ENCODE measurements at places on chromosomes 7 and 10.

DNA sequence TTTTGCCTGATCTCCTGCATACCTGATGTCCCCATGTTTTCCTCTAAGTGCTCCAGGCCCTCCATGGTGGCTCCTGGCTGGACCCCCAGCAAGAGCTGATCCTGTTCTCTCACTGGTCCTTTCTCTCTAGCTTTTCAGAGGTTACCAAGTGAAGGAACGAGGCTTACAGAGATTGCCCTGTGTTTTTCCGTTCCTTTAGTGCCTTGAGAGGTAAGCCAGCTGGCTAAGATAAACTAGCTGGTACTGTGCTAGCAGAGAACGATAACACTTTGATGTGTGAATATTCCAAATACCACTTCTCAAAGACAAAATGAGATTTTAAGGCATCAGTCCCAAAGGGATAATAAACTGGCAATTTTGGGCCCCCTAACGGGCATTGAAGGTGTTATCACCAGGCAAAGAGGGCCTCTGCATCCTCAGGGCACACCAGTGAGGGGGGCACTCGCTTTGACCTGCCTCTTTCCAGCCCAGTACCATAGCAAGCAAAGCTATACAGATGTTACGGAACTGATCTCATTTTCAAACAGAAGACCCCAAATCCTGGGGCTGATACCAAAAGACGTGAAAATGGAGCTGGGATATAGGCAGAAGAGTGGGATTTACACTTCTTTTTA, 8.4 kb upstream of the CCNY start:
- DNase-seq = no peak

GRCh38 chr10:101562231-101562630, 25.8 kb downstream of the POLL start:
- DNase-seq = no peak

DNA sequence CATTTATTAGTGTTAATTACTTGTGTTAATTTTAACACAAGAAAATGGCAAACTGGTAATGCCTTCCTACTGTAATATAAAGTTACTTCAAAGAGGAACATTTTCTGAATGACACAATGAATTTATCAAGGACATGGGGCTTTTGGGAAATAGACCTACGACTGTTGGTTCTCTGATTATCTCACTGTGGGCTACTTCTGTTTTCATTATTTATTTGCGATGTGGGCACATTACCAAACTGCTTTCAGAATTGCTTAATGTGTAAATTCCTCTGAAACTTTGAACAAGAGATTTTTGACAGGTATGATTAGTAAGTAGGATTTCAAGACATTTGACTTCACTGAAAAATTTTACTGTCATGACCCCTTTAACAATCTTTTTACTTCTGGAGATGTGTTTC, 535.6 kb downstream of the CNTNAP2 start:
- no peak for DNase-seq

- DNase-seq = no peak
Measured at GRCh38 chr7:92534572-92534971, 6.0 kb downstream of the RBM48 start.

DNA sequence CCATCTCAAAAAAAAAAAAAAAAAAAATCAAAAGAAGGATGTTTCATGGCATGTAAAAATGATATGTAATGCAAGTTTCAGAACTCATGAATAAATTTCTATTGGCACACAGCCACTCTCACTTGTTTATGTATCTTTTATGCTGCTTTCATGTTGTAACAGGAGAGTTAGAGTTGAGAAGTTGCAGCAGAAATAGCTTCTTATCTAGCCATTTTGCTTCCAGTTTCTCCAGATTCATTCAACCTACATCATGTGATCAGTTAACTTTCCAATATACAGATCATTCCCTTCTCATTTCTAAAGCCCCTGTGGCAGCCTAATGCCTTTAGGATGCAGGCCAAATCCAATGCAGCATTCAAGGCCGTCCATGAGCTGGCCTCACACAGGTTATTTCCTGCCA, 30.4 kb downstream of the ZNF786 start:
- no peak for DNase-seq

DNA sequence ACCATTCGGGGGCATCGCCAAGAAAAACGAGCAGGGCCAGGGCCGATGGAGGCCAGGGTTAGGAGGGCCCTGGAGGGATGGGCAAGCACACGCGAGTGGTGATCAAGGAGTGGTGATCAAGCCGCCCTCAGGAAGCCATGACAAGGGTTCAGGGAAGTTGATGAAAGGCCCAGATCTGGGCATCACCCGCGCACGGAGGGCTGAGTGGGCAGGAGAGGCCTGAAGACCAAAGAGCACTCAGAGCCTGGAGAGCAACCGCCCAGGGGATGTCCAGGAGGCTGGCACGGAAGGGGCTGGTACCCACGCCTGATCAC, 114.6 kb downstream of the WDR37 start:
- no peak for DNase-seq

DNA sequence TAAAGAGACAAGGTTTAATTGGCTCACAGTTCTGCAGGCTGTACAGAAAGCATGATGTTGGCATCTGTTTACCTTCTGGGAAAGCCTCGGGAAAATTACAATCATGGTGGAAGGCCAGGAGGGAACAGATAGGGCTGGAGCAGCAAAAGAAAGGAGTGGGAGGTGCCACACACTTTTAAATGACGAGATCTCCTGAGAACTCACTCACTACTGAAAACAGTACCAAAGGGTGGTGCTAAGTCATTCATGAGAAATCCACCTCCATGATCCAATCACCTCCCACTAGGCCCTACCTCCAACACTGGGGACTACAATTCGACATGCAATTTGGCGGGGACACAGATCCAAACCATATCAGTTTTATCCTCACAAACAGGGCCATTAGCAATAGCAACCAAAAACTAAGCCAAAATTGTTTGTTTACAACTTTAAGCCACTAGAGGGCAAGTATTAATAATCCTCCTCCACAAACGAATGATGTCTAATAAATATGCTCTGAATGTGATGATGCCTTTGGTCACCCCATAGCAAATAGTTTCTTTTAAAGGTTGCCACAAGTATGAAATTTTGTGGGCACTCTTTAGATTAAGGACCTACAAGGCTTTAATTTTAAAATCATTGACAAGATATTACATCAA, 129.2 kb upstream of the NRBF2 start:
- DNase-seq = peak; percentile 8

DNA sequence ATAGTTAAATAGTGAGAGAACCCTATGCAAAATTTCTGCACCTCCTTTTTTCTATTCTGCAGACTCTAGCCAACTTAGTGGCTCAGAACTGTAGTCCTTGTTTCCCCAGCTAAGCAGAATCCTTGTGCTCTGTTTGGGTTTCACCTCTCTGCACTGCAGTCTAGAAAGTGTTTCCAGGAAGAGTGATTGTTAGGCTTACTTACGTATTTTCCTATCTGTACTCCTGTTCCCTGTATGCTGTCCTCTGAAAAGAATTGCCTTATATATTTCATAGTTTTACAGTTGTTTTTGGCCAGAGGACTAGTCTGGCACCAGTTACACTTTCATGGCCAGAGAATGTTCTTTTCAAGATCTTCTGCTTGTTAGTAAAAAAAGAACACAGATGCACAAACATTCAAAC, 154.6 kb upstream of the POT1 start:
- DNase-seq = no peak

DNA sequence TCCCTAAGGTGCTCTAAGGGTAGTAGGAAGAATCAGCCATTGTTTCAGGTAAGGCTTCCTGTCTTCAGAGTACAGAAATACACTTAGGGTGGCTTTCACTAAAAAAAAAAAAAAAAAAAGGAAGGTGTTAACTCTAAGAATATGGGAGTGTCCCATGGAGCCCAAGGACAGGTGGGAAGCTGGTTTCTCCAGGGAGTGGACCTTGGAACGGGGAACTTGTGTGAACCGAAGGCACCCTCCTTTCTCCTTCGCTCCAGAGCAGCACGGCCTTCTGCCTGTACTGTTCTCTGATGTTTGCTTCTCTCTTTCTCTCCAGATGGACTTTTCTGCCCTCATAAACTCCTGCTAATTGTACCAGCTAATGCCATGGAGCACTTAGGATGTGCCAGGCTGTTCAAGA, 6.2 kb downstream of the OPALIN start:
- DNase-seq = no peak

- DNase-seq = no peak
Measured at GRCh38 chr7:6273380-6273837, 985 bp upstream of the CYTH3 start.

DNA sequence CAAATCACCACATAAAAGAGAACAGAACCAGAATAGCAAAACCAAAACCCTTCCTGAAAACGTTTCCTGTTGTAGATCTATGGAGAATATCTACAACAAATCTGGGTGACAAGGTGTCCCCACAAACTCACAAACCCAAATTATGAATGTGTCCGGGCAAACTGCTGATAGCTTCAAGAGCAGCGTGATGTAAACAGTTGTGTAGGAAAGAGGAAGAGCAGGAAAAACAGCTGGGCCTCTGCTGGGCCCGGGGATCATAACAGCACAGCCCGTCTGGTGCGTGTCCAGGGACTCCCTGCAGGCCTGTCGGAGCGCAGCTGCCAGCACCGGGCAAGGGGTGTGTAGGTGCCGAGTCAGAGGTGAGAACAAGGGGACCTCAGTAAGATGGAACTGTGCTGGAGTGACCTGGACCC, 53.7 kb downstream of the KCNH2 start:
- no peak for DNase-seq

- DNase-seq = no peak
Measured at GRCh38 chr7:19530261-19530660, 178.6 kb downstream of the POLR1F start.

- no peak for DNase-seq
Measured at GRCh38 chr7:150735596-150736358, 1.4 kb upstream of the GIMAP5 start.

- DNase-seq = no peak
Measured at GRCh38 chr7:151868396-151869108, 8.4 kb downstream of the PRKAG2 start.
